ENCODE measurements at places on chromosomes 6 and 20. TPM values are rescaled to one million over a fixed set of nuclear protein-coding genes. Genes with fewer than 3 reads are reported as not detected.

- no peak for DNase-seq
Measured at GRCh38 chr20:43386878-43387277, 70.8 kb upstream of the SRSF6 start.

- DNase-seq: no peak
Measured at GRCh38 chr6:79841577-79842375, 105.6 kb downstream of the ELOVL4 start.

GRCh38 chr6:84763003-84763885 lies 1.2 kb downstream of the TBX18 start:
- no peak for DNase-seq

GRCh38 chr20:6530779-6531315 lies 236.6 kb upstream of the BMP2 start:
- no peak for DNase-seq

DNA sequence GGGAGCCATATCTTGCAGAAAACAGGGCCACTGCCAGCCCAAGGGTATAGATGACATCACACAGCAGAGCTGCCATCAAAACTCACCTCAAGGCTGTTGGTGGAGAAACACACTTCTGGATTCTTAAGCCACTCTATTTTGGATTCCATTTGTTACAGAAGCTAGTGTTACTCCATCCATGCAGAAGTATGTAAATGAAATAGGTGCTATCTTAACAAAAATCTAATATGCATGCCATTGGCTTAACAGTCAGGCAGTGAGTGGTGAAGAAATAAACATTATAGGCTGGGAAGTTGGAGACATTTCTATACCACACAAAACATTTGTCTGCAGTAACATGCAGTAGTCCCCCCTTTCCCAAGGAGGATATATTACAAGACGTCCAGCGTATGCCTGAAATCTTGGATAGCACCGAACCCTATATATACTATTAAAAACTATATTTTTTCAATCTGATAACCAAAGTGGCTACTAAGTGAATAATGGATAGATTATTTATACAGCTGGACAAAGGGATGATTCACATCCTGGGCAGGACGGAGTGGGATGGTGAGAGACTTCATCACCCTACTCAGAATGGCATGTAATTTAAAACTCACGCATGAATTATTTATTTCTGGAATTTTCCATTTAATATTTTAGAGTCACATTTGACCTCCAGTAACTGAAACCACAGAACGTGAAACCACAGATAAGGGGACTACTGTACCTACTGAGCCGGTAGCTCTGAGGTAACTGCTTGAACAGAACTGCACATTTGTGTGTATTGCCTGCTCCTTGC lies 160.0 kb upstream of the PLN start:
- DNase-seq: no peak

- peak; percentile 56 for DNase-seq
Measured at GRCh38 chr6:32967151-32968091, 973 bp upstream of the BRD2 start.

DNA sequence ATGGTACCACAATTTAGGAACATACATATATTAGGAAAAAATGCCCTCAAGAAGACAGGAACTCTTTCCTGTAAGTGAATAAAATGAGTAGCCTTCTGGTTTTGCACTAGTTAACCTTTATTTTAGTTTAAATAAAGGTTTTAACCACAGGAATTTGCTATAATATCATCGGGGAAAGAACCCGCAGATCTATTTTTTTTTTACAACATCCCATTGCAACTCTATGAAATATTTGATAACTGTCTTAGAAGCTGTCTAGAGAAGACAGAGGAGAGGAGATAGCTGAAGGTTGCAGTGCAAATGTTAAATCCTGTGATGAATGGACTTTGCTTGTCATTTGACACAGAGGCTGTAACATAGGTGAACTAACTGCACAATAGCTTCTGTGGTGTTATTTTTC lies 69.5 kb downstream of the TINAG start:
- no peak for DNase-seq

DNA sequence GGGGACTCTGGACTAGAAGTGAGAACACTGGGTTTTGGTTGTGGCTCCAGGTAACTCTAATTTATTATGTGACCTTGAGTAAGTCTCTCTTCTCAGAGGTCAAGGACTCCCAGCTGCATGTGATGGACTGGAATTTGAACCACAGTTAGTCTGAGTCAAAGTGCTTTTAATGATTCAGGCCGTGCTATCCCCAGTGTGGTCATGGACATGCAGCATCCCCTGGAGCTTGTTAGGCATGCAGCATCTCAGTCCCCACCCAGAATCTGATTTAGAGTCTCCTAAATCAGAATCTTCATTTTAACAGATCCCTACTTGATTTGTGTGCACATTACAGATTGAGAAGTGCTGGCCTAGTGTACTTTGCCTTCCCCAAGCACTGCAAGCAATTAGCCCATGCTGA lies 74.2 kb downstream of the TOX2 start:
- DNase-seq: peak; percentile 10

GRCh38 chr6:166402582-166403277 lies 20.0 kb upstream of the MPC1 start:
- peak; percentile 22 for DNase-seq

- DNase-seq: no peak
Measured at GRCh38 chr6:70563530-70563929, 3.2 kb upstream of the SDHAF4 start.

DNA sequence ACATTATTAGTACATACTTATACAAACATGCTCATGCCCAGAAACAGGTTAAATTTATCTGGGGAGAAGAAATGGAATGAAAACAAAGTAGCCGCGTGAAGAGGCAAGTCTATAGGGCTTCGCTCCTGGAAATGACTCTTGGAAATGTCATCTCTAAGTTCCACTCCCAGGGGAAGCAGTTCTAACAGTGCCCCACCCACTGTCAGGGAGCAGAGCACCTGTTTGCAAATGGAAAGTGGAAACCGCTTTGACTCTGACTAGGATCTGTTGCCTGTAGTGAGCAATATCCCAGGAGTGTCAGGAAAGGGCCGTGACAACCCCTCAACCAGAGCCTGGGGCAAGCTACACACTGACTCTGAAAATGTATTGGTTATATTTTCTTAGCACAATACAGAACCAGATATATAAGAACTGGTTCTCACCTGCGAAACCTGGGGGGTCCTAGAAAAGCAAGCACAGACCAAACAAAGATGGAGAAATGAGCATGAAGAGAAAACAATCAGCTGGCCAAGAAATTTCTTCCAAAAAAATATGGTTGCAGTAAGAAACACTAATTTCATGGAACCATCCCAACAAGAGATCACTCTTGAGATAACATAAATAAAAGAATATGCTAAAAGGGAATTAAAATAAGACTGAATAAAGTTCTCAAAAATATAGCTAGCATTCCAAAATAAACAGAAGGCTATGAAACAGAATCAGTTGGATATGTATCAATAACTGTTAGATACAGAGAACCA lies 47.5 kb upstream of the CRISP1 start:
- no peak for DNase-seq

- no peak for DNase-seq
Measured at GRCh38 chr20:62921119-62921687, 5.1 kb downstream of the DIDO1 start.

GRCh38 chr6:160260367-160260766 lies 1.7 kb upstream of the SLC22A2 start:
- DNase-seq: no peak

- no peak for DNase-seq
Measured at GRCh38 chr6:32439602-32440214, at the start of gene HLA-DRA. Gene HLA-DRA, plus strand, starts transcription at chr6:32439887. Its CDS starts 64 bp downstream, at chr6:32439951.

DNA sequence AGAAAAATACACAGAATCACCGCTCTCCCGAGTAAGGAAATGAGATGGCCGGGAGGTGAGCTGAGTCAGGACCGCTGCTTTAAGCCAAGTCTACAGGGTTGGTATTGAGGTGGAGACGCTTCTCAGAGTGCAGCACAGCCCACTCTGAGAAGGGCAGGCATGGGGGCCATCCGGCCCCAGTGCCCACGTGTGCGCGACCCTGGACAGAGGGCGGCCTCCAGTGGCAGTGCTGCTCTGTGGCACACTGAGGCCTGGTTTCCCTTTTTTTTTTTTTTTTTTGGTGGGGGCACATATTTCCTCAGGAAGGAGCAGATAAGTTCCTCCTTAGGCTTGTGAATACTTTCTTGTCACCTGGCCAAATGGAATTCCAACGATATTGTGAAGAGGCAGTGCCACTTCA lies 88.8 kb downstream of the FOXC1 start:
- DNase-seq: no peak

- DNase-seq: no peak
Measured at GRCh38 chr6:73954881-73955280, 258.9 kb downstream of the CD109 start.

DNA sequence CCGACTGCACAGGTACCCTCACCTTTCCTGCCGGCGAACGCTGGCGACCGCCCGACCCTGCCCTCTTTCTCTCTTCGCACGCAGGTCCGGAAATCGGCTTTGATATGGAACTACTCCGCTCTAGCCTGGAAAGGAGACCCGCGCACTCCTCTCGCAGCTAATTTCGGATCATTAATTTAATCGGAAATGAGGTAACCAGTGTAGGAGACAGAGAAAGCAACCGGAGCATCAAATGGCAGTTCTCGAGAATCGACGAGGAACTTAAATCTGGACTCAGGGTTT lies 949 bp upstream of the ATXN1 start:
- DNase-seq: no peak

- no peak for DNase-seq
Measured at GRCh38 chr6:100175814-100176310, 181.8 kb upstream of the MCHR2 start.

- DNase-seq: no peak
Measured at GRCh38 chr20:38245753-38246152, 14.8 kb downstream of the KIAA1755 start.

- no peak for DNase-seq
Measured at GRCh38 chr6:97138581-97138980, 144.4 kb downstream of the MMS22L start.

DNA sequence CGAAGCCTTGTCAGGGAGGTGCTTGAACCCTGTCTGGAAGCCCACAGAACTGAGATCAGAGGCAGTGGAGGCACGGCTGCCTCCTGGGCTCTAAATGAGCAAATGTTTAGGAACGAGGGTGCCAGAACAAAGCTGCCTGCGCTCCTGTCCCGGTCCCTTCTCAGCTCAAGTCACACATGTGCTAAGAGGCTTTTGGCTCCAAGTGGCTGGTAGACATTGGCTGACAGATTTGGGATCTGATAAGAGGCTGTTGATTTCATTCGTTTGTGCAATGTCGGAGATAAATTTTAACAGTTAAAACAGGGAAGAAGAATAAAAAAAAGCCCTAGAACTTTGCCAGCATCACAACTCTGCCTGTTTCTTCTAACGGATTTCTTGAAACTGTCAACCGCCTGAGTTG lies 191.8 kb downstream of the NRN1 start:
- no peak for DNase-seq

GRCh38 chr6:143570147-143570853 lies 58.8 kb upstream of the FUCA2 start:
- no peak for DNase-seq

DNA sequence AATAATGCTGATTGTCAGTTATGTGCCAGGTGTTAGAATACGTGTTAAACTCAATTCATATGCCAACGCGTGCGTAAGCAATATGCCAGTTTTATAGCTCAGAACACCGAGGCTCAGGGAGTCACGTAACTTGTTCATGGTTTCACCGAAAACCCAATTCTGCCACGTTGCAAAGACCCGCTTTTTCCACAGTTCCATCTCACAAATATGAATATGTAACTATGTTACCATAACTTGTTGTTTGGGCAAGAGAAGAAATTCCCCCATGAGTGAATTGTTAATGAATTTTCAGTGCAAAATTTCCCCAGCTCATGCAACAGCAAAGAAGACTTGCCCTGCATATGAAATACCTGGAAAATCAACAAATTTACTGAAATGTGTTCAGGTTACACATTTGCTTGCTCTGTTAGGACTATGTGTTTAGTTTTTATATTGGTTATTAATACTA lies 30.1 kb downstream of the SF3B5 start:
- no peak for DNase-seq

DNA sequence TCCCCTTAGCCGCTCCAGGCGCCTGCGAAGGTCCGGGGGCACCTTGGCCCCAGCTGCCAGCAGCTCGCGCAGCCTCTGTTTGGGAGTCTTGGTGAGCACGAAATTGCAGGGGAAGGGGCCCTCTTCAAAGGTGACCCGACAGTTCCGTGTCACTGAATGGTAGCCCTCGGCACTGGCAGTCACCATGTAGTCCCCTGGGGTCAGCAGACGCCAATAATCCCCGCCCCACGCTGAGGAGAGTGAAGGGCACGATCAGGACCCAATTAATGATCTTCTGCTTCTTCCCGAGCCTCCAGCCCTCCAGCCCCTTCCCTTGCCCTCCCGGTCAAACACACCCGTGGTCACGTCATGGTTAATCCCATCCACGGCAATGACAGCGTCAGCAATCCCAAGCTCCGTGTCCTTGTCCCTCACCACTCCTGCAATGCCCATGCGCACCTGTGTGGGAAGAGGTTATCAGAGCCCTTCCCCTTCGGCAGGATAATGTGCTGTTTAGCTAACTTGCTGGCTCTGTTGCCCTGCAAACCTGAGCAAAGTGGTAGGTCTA lies 6.2 kb downstream of the CPXM1 start:
- no peak for DNase-seq

- no peak for DNase-seq
Measured at GRCh38 chr20:17589161-17589834, 19.4 kb downstream of the DSTN start.

GRCh38 chr6:149383371-149383770 lies 16.7 kb upstream of the SUMO4 start:
- DNase-seq: no peak

GSTA3 gene
- total RNA-seq: not detected

NKX2-2 gene
- total RNA-seq: not detected

EDN3 gene
- not detected for total RNA-seq

SMPDL3A gene
- total RNA-seq: 29.3 TPM

BTN1A1 gene
- total RNA-seq: not detected

SIM1 gene
- not detected for total RNA-seq

SLC22A23 gene
- total RNA-seq: 16.9 TPM

EPB41L1 gene
- total RNA-seq: 5.0 TPM

DCBLD1 gene
- total RNA-seq: 9.0 TPM

OLIG3 gene
- not detected for total RNA-seq

NR2E1 gene
- not detected for total RNA-seq

ANKRD66 gene
- total RNA-seq: not detected

OR2H2 gene
- not detected for total RNA-seq

CYP24A1 gene
- not detected for total RNA-seq

LY6G6C gene
- total RNA-seq: not detected

GPSM3 gene
- 5.1 TPM for total RNA-seq

Measured in left lobe of liver (tissue), 2 donors.